Right lung (tissue), 10 donors: ENCODE measurements at places on chromosomes 2 and 18. TPM values are rescaled to one million over a fixed set of nuclear protein-coding genes. Genes with fewer than 3 reads are reported as not detected.
A peak's percentile ranks its signal among the peaks of the same experiment; 100 is the strongest.

- DNase-seq: no peak
Measured at GRCh38 chr18:22739789-22740188, 193.3 kb upstream of the RBBP8 start.

Gene ITGB6
- 7.6 TPM for polyA plus RNA-seq

DNA sequence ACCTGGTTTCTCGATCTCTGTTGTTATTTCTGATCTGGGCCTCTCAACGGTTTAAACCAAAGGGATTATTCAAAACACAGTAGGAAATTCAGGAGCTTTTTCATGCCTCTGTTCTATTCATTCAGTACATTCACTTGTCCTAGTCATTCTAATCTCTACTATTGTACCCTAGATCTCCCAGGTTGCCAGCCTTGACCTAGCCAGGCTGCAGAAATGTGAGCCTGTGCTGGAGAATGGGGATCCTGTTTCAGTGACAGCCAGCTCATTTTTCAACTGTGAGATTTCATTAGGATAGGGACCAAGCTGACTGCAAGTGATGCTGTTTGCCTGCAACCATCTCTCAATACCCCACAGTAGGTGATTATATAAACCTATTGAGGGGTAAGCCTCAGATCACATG lies 186.2 kb downstream of the CMPK2 start:
- no peak for DNase-seq

DNA sequence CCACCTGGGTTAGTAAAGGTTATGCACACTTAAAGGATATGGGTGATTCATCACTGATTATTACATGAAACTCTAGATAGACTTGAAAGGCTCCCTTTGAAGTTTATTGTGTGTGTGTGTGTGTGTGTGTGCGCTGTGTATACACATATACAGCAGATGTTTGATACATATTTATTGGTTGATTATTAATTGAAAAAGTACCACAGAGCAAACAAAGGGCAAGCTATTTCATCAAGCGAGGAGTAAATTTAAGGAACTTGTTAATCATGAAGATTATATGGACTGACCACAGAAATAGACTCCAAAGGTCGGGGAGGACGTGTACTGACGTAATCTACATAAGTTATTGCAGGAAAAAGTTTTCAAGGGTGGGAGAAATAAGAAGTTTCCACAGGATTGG lies 617.4 kb upstream of the POU3F3 start:
- no peak for DNase-seq

- peak; percentile 20 for DNase-seq
Measured at GRCh38 chr2:241703032-241703604, 1.3 kb downstream of the ING5 start.

- no peak for DNase-seq
Measured at GRCh38 chr2:97774425-97774824, 61.0 kb downstream of the ZAP70 start.

Gene CASP8
- polyA plus RNA-seq: 23.3 TPM

GRCh38 chr2:70941701-70942100 lies 6.0 kb downstream of the ATP6V1B1 start:
- DNase-seq: no peak

GRCh38 chr2:207530160-207531031 lies 634 bp downstream of the CREB1 start:
- peak; percentile 47 for DNase-seq

Gene MCFD2
- 75.0 TPM for polyA plus RNA-seq

DNA sequence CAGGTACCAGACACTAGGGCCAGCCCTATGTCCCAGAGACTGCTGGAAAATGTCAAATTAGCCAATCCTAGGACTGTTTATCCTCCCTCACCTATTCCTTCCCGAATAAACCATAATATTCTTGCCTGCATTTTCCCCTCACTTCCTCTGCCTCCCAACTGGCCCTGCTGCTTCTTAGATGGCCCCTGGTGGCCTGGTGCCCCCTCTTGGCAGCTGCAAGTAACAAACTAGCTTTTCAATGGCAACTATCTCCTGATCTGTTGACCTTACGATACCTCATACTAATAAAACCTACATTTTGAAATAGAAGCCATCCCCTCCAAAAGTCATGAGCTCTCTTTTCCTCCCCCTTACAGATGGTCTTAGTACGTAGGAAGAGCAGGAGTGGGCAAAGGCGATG lies 132.0 kb downstream of the ALPK2 start:
- no peak for DNase-seq
